Hippocampal formation (tissue), 2 donors: ENCODE measurements at places on chromosomes 13 and 19.

- no peak for DNase-seq
Measured at GRCh38 chr19:14495672-14496028, 277 bp downstream of the GIPC1 start.

DNA sequence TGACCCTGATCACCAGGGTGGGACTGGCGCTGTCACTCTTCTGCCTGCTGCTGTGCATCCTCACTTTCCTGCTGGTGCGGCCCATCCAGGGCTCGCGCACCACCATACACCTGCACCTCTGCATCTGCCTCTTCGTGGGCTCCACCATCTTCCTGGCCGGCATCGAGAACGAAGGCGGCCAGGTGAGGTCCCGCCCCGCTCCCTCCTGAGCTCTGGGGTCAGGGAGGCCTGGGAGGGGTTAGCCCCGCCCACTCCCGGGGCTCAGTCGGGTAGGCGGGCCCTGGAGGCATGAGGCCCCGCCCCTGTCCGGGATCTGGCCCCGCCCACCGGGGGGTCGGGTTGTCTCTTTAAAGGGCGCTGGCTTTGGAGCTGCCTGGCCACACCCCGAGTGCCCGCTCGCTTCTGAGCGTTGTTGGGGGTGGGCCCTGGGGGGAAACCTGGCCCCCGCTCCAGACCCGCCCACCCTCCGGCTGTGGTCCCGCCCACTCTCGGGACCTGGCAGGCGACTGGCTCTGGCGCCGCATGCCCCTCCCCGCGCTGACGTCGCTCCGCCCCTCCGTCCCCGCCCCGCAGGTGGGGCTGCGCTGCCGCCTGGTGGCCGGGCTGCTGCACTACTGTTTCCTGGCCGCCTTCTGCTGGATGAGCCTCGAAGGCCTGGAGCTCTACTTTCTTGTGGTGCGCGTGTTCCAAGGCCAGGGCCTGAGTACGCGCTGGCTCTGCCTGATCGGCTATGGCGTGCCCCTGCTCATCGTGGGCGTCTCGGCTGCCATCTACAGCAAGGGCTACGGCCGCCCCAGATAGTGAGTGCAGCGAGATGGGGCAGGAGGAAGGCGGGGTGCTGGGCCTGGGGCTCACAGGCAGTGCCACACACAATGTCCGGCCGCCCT lies 13.1 kb downstream of the DDX39A start:
- DNase-seq: peak; percentile 85

DNA sequence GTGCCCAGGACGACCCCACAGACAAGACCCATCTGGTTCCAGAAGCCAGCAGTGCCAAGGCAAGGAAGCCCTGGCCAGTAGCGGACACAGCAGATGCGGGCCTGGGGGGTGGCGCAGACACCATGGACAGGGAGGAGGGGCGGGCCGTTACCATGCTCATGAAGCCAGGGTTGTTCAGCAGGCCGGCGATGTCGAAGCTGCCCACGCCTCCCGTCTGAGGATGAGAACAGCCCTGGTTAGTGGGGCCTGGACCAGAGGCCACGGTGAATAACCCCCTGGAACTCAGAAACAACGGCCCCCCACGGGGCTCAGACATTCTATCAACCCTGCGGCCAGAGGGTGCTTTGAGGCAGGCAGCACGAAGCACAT lies 21.5 kb upstream of the SLC39A3 start:
- DNase-seq: no peak

GRCh38 chr19:2636897-2637683 lies 65.4 kb downstream of the GNG7 start:
- peak; percentile 49 for DNase-seq

DNA sequence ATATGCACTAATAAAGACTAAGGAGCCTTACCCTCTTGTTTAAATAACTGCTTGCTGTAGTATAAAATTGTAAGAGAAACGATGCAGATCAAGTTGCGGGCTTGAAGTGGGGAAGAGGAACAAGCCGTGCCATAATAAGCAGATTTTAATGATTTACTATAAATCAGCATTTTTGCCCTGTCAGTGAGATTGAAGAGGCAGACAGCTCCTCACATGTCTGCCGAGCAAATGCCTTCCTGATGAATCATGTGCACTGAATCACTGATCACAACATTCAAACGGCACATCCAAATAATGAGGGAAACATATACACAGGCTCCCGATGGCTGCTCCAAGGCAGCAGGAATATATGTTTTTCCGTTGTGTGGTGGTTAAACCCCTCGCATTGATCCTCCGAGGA lies 282.9 kb downstream of the TSHZ3 start:
- no peak for DNase-seq

- DNase-seq: no peak
Measured at GRCh38 chr13:51221674-51222036, 543 bp upstream of the FAM124A start.

- DNase-seq: no peak
Measured at GRCh38 chr19:18607226-18608101, 865 bp upstream of the CRLF1 start.

DNA sequence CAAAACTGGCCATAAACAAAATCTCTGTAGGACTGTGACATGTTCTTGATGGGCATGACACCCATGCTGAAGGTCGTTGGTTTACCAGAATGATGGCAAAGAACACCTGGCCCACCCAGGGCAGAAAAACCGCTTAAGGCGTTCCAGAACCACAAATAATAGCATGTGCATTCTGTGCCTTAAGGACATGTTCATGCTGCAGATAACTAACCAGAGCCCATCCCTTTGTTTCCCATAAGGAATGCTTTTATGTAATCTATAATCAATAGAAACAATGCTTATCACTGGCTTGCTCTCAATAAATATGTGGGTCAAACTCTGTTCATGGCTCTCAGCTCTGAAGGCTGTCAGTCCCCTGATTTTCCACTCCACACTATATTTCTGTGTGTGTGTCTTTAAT lies 11.2 kb upstream of the ZNF578 start:
- DNase-seq: no peak

- DNase-seq: no peak
Measured at GRCh38 chr19:50501186-50501567, 9.8 kb downstream of the JOSD2 start.

GRCh38 chr19:21482863-21483276 lies 22.5 kb upstream of the ZNF429 start:
- DNase-seq: peak; percentile 21

- no peak for DNase-seq
Measured at GRCh38 chr13:75550159-75550567, 572 bp downstream of the UCHL3 start.

DNA sequence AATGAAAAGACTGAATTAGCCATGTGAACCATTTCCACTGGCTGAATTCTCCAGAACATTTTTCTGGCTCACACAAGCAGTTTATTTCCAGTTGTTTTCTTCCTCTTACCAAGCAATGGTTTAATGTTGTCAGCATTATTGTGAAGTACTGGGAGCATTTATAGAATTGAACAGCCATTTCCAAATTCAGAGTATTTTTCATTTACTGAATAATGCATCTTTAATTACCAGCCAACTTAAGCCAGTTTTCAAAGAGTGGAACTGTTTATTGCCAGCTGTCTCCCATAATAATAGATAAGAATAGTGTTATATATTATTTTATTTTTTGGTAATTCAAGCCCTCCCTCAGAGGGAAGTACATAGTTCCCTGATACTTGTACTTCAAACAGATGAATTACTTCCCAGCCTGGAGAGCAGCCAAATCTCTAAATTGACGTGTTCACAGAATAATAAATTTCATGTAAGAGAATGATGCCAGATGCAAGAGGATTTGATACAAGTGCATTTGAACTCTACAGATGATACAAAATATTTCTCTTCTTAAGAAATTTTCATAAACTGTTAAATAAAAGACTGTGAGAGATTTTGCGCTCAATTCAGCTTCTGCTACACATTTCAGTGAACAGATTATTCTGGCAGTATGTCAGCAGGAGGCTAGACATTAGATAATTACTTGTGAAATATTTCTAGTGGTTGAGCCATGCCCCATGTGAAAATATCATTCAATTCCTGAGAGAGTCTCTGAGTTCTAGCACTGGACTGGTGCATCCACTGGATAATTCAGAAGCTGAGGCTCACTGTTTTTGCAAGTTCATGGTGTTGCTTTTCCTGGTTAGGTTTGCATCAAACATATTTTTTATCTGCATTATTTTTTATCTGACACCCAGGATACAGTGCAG lies 315.9 kb downstream of the SLC7A1 start:
- no peak for DNase-seq

DNA sequence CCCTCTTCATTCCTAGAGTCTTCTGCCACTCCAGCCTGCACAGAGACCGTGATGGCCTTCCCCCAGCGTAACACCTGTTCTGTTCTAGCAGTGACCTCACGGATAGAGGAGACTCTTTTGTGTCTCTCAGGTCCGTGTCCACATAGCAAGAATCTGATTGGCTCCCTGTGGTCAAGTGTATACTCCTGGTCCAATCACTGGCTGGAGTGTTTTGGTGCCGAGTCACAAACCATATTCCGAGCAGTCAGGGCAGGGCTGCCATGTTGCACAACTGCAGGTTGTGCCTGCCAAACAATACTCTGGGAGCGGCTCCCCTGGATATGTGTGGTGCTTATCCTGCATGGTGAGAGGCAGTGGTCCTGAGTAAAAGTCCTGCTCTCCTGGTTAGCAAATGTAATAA lies 402.4 kb downstream of the KCNRG start:
- no peak for DNase-seq

DNA sequence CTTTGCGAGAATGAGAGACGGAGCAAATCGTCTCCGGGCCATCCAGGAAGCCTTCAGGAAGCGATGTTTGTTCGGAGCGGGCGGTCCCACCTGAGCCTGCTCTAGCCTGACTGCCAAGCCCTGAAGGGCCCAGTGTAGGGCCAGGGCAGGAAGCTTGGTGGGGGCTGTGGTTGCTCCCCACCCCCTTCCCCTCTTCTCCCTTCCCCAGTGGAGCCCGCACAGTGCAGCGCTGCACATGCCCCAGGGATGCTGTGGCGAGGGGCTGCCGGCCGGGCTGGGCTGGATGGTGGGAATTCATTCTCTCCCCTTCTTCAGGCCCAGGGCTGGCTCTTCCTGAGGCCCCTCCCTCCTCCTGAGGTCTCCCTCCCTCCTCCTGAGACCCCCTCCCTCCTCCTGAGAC lies 7.1 kb upstream of the GRTP1 start:
- DNase-seq: no peak

GRCh38 chr19:8221161-8221560 lies 12.0 kb downstream of the CERS4 start:
- DNase-seq: peak; percentile 65

DNA sequence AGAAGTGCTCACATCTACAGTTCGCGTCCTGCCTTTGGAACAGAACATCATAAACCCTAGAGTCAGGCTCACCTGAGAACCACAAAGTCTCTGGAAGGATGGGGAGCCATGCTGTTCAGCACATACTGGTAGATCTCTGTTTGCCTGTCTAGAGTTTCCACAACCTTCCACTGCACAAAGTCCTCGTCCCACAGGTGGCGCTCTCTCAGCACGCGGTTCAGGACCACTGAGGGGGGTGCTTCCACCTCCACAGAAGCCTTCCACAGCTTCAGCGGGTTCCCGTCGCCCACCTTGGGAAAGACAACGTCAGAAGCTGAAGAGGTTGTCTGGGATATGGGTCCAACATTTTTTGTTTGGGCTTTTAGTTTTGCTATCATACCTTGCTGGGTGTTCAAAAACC lies 93.6 kb downstream of the KL start:
- no peak for DNase-seq

DNA sequence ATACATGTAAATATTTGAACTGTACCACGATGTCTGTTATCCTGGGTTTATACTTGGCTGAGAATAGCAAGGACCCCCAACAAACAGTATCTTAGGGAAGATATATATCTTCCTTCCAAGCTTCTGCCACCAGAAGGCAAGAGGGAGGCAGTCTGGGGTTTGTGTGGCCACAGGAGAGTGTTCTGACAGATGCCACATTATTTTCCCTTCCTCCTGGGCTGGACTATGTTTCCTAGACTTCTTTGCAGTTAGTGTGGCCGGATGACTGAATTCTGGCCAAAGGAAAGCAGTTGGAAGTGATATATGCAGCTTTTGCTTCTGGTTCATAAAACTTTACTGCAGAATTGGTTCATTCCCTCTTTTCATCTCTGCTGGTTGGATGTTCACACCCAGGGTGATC lies 39.9 kb upstream of the TMTC4 start:
- no peak for DNase-seq

- DNase-seq: no peak
Measured at GRCh38 chr13:27967203-27967735, 1.8 kb downstream of the CDX2 start.

DNA sequence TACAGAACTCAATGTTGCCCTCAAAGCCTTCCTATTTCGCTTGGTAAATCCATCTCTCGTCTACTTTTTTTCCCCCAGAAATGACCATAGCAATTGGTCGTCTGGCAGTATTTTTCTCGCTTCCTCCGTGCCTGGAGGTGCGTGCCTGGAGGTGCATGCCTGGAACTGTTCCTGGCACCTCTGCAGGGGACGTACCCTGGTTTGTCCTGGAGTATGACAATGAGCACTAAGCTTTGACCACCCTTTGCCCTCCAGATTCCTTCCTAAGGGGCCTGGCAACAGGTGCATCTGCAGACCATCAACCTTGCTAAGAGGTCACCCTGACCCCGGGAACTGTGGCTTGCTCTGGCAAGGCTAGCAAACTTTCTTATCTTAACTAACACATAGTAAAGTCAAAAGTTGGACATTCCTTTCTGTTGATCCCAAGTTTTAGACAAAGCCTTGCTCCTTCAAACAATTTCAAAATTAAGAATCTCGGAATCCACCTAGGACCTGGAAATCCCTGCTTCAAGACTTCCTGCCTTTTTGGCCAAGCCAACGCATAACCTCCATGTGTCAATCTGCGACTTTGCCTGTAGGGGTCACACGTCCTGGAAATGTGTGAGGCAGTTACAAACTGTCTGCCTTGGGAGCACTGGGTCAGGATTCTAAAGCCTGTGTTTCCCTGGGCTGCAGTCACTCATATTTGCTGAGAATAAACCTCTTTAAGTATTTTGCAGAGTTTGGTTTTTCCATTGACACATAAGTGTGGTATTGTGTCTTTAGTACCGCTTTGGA lies 28.8 kb upstream of the TUBGCP3 start:
- DNase-seq: no peak

DNA sequence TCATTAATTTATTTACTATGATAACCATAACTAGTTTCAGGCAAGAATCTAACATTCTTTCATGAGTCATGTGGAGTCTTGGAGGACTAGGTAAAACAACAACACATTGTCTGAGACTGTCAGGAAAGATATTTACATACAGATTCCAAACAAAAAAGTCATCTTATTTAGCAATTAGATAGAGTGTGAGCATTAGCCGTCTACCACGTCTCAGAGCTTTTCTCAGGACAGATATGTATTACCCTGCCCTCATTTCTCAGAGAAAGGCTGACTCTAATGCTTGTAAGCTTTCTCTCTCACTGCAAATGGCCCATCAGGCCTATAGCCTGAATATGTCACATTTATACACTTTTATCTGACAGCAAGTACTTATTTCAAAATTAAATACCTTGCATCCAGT lies 312.1 kb upstream of the PCDH20 start:
- DNase-seq: no peak

- no peak for DNase-seq
Measured at GRCh38 chr13:48265217-48265815, 32.3 kb downstream of the ITM2B start.

GRCh38 chr19:16921766-16922591 lies 33.2 kb downstream of the F2RL3 start:
- DNase-seq: no peak
